ENCODE measurements at places on chromosomes 4 and X.

- peak; percentile 22 for DNase-seq
These were observed 199.1 kb downstream of the SPATA18 start for GRCh38 chr4:52250154-52250553.

- no peak for DNase-seq
These were observed 157.1 kb upstream of the RBPJ start for GRCh38 chr4:26163425-26164362.

DNA sequence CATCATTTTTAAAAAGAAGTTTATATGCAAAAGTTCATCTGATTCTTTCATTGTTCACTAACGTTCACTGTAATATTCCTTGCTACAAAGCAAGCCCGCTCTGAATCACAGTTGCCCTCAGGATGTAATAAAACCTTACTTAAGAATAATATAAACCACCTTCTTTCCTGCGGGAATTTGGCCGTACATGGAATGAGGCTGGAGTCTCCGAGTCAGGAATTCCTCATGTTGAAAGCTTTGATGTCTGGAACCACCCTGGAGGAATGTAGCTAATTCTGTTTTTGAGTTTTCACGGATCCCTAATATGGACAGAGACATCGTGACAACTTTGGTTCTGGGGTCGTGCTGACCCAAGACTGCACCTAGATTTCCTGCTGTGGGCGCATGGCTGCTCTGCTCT lies 58.5 kb downstream of the CRLF2 start:
- DNase-seq, result no peak

DNA sequence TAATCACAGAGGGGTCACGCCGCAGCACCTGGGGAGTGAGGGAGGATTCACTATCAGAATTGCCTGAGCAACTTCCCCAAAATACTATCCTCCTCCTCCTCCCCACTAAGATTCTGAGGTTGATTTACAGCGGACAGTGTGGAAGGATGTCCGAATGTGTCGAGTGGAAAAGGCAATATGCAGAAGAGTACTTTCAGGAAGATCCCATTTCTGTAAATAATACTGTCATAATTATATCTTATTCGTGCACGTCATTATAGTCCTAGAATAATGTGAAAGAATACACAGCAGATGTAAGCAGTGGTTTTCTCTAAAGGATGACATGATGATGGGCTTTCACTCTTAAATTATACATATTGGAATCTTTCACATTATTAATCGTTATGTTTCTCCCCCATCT lies 149.8 kb upstream of the NOCT start:
- DNase-seq, result no peak

DNA sequence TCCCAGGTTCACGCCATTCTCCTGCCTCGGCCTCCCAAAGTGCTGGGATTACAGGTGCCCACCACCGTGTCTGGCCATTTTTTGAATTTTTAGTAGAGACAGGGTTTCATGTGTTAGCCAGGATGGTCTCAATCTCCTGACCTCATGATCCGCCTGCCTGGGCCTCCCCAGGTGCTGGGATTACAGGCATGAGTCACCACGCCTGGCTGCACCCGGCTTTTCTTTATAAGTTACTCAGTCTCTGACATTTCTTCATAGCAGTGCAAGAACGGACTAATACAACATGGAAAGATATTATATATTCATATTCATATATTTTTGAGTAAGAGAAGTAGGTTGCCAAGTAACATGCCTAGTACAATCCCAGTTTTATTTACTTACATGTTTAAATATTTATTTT lies 22.9 kb downstream of the SHROOM3 start:
- no peak for DNase-seq

GRCh38 chr4:76197031-76197743 lies 16.4 kb downstream of the SCARB2 start:
- no peak for DNase-seq

GRCh38 chr4:7024336-7024890 lies 18.8 kb upstream of the TADA2B start:
- no peak for DNase-seq

- no peak for DNase-seq
These were observed 773 bp downstream of the SNCA start for GRCh38 chr4:89836031-89836745.

GRCh38 chr4:112523008-112523721 lies 7.2 kb upstream of the NEUROG2 start:
- no peak for DNase-seq

DNA sequence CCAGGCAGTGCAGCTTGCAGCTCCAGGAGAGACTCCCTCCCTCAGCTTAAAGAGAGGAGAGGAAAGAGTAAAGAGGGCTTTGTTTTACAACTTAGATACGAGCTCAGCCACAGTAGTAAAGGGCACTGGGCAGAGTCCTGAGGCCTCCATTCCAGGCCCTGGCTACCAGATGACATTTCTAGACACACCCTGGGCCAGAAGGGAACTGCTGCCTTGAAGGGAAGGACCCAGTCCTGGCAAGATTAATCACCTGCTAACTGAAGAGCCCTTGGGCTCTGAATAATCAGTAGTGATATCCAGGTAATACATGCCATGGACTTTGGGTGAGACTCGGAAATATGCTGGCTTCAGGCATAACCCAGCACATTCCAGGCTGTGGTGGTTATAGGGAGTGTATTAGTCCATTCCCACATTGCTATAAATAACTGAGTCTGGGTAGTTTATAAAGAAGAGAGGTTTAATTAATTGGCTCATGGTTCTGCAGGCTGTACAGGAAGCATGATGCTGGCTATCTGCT lies 15.3 kb upstream of the SLC16A2 start:
- DNase-seq, result no peak

DNA sequence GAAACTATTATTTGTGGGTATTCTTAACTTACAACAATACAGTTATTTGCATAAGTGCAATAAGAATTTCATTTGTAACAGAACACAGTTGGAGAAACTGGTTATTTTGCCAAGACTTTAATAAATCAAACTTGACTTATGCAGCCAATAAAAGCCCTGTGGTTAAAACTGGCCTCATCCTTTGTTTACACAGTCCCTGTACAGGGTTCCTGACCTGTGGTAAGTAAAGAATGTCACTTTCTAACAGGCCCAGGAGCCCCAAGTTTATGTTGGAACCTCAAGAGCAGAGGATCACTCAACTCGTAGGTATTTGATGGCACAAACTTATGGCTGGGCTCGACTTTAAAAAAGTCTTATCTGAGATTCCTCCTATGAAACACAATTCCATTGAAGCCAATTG lies 88.6 kb upstream of the PTCHD1 start:
- no peak for DNase-seq
